ENCODE measurements at places on chromosomes 2 and 18.

GRCh38 chr2:139652385-139652784 lies 872.2 kb upstream of the NXPH2 start:
- DNase-seq = no peak

GRCh38 chr2:188529710-188530109 lies 238.0 kb downstream of the GULP1 start:
- no peak for DNase-seq

GRCh38 chr2:64972876-64973275 lies 16.3 kb upstream of the SLC1A4 start:
- no peak for DNase-seq

GRCh38 chr2:216057688-216058193 lies 23.9 kb downstream of the PECR start:
- peak; percentile 67 for DNase-seq

- DNase-seq = no peak
Measured at GRCh38 chr18:58394046-58394445, 234.8 kb downstream of the ALPK2 start.

DNA sequence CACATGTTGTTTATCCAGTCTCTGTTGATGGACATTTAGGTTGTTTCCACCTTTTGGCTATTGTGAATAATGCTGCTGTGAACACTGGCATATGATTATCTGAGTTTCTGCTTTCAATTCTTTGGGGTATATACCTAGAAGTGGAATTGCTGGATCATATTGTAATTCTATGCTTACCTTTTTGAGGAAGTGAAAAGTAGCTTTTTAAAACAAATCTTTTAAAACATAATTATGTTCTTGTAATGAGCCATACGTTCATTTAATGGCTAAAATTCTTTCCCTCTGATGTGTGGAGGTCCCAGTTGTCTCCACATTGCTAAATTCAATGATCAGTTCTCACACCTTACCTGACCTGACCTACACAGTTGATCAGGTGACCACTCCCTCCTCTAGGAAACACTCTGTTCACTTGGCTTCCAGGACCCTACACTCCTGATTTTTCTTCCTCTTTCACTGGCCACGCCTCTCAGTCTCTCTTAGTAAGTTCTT lies 27.8 kb upstream of the SERTAD2 start:
- no peak for DNase-seq

- peak; percentile 60 for DNase-seq
Measured at GRCh38 chr18:79869591-79870300, 72.0 kb downstream of the KCNG2 start.

GRCh38 chr2:212392043-212392442 lies 146.6 kb downstream of the ERBB4 start:
- DNase-seq = no peak

- no peak for DNase-seq
Measured at GRCh38 chr18:43605224-43605623, 327.9 kb upstream of the SYT4 start.

GRCh38 chr2:156326526-156327095 lies 5.9 kb downstream of the NR4A2 start:
- no peak for DNase-seq

GRCh38 chr18:76046221-76046620 lies 448.8 kb downstream of the ZNF516 start:
- DNase-seq = no peak

DNA sequence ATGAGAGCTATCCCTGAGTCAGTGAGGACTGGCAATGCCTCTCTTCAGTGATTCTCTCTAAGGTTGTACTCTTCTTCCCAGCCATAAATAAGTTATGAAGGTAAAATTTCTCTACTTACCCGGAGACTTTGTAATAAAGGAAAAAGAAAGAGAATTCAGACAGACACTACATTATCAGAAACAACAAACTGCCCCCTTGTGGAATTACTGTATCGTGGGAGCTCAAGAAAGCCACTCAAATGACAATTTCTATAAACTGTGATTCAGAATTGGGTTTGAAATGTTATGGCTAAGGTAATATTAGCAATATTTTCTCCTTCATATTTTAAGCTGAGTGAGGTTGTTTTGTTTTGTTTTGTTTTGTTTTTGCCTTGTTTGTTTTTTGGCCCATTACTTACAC lies 155.8 kb upstream of the TANK start:
- no peak for DNase-seq

Measured in upper lobe of right lung (tissue), 1 donor.